Activated T-cell treated with anti-CD3 and anti-CD28 coated beads for 48 hours (primary cell): ENCODE measurements at places on chromosomes 7 and 10.
A peak's percentile ranks its signal among the peaks of the same experiment; 100 is the strongest.

DNA sequence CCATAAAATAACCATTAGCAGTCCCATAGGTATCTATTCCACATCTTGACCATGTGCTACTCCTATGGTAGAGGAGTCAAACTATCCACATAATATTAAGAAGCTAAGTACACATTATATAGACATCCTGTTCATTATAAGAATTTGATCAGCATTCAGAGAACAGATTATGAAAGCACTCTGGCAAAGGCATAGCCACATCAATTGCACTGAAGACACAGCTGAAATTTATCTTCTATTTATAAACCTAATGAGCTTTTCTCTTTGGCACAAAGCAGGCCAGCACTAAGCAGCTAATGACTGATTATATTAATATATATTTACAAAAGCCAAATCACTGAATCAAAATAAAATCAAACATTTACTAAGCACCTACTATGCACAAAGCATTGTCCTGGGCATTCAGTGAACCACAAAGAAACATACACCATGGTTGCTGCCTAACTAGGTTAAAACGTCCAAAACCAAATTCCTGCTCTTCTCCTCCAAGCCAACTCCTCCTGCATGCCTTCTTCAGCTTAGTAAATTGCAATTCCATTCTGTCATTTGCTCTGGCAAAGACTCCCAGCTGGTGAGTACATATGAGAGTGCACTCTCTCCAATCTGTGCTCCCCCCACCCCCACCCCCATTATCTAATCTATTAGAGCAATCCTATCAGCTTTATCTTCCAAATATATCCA is 122.6 kb upstream of the ASAH2 start:
- DNase-seq = no peak

DNA sequence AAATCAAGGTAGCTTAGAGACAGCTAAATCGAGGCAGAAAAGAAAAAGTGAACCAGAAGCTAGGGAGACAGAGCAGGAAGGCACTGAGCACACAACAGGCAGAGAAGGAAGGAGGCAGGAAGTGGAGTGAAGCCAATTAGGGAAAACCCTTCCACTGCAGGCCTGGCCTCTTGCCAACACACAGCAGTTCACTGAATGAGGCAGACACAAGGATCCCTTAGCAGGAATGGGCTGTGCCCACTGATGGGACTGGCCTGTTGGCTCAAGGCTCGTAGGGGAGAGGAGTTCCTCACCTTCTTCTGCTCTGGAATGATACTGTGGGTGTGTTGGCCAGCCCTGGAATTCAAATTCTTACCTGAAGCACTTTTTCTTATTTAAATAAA is 220.3 kb upstream of the STK17A start:
- no peak for DNase-seq

DNA sequence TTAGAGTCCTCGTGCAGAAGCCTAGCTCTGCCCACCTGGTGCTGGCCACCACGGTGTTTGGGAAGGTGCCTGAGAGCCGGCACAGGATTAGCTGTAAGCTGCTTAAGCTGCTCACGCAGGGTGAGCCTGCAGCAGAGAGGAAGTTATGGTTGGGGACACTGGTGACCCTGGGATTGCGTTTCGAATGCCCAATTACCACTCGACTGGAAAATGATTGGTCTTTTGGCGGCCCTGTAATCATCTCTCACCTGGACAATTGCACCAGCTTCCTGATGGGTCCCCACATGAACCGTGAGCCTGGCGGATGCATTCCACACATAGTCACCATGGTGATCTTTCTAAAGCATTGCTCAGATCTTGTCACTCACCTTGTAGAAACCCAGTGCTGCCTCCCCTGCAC is 442.3 kb upstream of the ZMIZ1 start:
- no peak for DNase-seq

DNA sequence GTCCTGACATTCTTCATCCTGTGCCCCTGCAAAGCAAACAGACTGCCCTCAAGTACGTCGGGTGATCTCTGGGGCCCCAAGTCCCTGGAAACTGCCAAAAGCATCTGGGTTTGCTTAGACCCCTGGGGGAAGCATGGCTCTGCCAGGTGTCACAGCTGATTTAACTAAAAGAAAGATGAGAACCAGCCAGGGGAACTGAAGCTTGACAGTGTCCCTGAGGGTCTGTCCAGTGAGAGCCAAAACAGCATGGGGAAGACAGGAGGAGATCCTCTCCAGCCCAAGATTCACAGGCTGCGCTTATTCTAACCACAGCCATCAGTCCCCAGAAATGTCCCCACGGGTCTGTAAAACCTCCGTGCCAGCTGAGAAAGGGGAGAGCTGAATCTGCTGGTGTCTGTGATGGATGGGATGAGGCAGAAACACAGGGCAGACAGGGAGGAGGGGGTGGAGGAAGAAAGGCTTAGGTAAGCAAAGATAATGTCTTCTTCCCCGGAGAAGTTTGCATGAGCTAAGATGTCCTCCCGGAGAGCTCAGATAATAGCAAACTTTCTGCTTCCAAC is 21.3 kb downstream of the CCDC3 start:
- no peak for DNase-seq

DNA sequence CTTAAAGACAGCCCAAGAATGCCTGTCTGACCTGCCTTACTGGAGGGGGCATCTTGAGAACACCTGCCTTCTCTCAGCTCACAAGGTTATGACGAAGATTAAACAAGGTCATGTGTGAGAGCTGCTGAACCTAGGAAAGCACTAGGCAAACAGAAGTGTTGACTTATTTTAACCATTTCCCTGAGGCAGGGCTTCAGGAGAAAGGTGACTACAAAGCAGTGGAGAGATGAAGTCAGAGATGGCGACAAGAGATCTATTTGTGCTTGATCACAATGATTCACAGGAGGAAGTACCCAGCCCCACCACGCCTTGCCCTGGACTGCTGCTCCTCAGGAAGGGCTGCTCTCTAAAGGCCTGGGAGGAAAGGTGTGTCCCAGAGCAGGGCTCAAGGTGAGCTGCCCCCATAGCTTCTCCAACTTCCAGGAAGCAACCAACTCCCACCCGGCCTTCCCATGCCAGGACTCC is 27.8 kb downstream of the STN1 start:
- DNase-seq = no peak

DNA sequence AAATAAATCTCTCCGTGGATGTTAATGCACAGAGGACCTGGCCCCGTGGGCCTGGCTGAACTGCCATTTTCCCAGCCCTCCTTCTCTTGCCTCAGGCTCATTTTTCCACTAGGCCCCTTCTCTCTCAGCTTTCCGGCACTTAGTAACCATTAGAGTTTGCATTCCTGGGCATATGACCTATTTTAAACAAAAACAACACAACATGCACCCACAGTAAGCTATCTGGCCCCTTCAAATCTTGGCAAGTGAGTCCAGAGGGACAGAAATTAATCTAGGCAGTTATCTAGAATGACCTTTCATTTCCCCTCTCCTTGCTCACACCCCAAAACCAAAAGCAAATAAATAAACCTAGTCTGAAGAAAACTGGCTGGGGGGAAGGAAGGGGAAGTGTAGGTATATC is 11.7 kb downstream of the FBXW4 start:
- DNase-seq = no peak

DNA sequence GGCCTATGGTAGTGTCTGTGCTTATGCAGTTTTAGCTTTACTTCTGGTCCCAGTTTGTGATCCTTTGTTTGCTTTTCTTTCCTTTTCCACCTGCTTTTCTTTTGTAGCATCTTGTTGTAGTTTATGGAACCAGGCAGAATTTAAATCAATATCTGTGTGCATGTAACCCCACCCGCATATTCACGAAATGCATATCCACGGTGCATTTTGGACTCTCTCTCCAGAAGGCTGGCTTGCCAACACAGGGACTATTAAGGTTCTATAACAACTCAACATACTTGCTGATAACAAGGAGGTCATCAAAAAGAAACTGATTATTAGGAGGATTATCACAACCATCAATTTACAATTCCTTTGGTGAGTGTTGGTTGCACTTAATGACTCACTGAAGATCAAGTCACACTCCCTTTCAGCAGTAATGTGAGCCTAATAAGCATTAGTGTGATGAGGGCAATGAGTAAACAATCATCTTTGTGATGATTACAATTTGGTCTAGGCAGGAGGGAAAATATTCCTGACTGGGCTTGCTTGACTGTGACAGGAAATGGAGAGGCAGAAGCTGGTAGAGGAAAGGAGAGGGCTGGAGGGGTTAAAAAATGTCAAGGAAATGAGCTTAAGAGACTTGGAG is 378.6 kb downstream of the REEP3 start:
- no peak for DNase-seq

DNA sequence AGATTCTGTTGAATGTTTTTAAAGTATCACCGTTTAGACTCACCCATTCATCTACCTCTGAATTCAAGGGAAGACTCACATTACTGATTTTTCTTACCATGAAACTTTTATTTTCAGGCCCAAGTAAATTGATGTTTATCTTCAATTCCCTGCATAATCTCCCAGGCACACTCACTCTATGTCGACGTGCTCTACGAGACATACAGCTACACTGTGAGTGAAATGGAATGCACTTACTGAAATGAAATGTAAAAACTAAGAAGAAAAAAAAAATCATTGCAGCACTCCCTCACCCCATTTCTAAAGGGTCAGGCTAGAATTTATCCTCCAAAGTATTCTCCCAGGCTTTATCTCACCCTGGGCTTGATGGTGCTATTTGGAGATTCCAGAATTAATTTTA is 987.9 kb downstream of the CCSER2 start:
- DNase-seq = no peak

- no peak for DNase-seq
Observed at GRCh38 chr7:25795824-25796235, 356.2 kb upstream of the NFE2L3 start.

DNA sequence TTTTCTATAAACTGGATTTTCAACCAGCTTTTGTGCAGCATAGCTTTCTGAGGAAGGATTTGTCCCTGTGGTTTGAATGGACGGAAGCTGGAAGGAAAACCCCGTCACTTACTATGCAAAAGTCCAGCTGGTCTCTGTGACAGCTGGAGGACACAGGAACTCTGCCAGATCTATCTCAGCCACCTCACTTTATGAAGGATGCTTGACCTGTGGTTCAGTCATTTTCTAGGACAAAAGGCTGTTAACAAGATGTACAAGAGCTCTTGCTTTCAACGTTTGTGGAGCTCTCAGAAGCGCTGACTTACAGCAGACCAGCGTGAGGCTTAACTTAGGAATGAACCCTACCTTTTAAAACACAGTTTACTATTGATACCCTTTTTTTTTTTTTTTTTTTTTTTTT is 90.8 kb downstream of the CREM start:
- no peak for DNase-seq

DNA sequence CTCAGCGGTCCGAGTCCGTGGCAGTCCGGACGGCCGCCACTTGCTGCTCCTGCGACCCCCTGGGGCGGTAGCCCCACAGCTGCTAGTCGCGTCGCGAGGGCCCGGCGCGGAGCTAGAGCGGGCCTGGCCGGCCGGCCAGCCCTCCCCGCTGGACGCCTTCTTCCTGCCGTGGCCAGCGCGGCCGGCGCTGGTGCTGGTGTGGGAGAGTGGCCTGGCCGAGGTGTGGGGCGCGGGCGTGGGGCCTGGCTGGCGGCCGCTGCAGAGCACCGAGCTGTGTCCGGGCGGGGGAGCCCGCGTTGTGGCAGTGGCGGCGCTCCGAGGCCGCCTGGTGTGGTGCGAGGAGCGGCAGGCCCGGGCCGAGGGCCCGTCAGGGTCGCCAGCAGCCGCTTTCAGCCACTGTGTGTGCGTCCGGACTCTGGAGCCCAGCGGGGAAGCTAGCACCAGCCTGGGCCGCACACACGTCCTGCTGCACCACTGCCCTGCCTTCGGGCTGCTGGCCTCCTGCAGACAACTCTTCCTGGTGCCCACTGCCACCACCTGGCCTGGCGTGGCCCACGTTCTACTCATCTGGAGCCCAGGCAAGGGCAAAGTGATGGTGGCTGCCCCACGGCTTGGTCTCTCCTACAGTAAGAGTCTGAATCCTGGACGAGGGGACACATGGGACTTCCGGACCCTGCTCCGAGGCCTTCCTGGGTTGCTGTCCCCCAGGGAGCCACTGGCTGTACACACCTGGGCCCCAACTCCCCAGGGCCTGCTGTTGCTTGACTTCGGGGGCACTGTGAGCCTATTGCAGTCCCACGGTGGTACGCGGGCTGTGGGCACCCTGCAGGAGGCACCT is 631 bp downstream of the HPS6 start:
- DNase-seq = peak; percentile 14

- DNase-seq = no peak
Observed at GRCh38 chr7:130689683-130690082, 3.3 kb upstream of the TSGA13 start.

- DNase-seq = no peak
Observed at GRCh38 chr10:127877116-127877515, 15.6 kb downstream of the CLRN3 start.

DNA sequence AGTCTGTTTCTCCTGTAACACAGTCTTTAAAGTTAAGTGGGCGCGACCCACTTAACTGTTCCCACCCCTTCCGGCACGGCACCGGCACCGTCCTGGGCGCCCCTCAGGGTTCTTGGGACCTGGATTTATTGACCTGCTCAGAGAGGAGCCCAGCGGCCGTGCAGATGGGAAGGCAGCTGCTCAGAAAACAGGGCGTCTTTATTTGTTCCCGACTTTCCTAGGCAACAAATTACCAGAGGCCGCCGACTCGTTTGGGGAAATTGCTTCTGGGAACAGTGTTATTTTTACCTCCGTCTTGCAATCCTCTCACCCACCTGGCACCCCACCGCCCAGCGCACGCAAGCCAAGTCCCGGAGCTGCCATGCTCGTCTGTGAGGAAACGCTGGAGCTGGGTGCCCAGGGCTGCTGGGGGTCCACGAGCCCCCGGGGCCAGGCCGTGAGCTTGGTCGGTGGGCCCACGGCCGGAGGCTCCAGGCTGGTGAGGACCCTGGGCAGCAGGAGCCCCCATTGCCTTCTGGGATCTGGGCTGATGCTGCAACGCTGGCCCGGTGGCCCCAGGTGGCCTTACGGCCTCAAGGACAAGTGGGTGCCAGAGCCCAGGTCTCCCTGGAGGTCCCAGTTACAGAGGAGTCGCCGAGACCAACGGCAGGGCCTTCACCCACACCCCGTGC is 14.9 kb upstream of the ADGRA1 start:
- DNase-seq = no peak

DNA sequence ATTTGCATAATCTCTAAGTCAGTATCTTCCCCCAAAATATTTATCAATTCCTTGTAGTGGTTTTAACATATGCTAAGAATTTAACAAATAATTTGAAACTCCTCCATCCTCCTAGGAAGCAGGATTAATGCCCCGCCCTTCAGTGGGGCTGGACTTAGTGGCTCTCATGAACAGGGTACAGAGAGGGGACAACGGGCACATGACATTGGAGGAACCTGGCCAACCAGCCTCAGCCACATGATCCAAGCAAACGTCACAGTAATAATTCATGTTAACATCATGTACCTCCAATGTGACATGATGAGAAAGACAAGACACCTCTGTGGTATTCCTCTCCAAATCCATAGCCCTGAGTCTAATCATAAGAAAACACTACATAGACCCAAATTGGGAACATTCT is 50.5 kb downstream of the NUDCD3 start:
- no peak for DNase-seq

DNA sequence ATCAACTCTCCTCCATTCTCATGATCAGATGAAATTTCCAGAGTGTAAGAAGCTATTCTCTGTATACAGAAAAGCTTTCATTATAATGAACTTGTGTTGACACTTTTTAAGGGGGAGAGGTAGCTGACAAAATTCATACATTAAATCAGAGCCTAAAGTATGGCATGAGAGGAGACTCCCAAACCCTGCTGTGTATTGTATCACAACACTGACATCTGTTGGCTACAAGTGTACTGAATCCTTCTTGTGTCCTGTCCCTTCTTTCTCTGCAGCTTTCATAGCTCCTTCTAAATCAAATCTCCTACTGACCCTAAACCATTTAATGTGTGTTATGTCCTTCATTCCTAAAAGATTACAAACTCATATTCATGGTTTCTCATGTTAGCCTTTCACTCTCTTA is 70.9 kb downstream of the GCC1 start:
- no peak for DNase-seq
